ENCODE measurements at places on chromosomes 11 and 22.

DNA sequence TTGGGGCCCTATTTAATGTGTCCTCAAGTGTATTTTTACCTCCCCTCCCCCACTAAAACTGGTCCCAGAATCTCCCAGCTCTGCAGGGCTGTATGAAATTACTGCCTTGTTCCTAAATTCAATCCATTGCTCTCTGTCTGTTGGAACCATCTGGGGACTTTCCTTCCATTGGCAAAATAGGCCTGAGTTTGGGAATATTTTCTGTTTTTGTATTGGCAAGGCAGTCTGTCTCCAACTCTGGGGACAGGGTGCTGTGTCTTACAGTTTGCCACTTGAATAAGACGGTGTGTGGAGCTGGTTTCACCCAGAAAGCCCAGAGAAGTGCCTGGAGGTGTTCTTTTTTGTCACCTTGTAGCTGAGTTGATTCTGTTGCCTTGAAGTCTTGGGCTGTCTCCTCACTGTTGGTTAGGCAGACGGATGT lies 1.3 kb downstream of the PACS1 start:
- no peak for DNase-seq

- DNase-seq, result no peak
Measured at GRCh38 chr11:64831411-64831891, 13.0 kb downstream of the CDC42BPG start.

DNA sequence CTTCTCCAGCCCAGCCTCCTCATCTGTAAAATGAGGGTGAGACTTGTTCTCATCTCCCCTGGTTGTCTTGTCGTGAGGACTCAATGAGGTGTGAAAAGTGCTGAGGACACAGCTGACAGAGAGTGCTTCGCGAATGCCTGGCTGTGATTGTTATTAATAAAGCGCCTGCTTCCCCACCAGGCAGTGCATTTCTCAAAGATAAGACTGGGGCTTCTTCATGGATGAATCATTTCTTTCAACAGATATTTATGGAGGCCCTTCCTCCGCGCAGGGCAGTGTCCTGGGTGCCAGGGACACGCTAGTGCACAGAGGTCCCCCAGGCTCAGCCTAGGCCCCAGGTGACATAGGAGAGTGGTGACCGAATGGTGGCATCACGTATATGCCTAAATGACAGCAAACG lies 34.3 kb upstream of the SHISAL1 start:
- no peak for DNase-seq

DNA sequence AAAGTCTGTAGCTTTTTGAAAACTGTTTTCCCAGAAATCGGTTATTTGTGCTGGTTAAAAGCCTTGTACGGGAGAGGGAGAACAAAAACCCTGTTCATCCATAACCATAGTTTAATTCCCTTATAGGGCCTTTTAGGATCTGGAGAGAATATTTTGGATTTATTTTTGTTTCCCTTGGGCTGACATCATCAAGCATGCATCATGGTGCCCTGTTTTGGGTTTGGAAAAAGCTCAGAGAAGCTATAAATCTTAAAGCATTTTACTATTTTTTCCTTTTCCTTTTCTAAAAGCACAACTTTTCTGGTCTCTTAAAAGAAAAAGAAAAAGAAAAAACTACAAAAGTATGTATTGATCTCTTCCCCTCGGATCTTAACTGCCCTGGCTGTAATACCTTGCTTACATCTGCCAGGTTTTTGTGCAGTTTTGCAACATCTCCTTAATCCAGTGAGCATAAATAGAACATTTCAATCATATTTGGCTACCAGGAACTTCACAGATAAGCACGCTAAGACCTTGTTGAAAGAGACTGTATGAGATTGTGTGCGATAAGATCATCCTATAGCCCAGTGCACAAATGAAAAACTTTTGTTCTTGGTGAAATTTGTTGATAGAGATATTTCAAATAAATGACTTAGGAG lies 88.0 kb downstream of the ZBTB16 start:
- no peak for DNase-seq

DNA sequence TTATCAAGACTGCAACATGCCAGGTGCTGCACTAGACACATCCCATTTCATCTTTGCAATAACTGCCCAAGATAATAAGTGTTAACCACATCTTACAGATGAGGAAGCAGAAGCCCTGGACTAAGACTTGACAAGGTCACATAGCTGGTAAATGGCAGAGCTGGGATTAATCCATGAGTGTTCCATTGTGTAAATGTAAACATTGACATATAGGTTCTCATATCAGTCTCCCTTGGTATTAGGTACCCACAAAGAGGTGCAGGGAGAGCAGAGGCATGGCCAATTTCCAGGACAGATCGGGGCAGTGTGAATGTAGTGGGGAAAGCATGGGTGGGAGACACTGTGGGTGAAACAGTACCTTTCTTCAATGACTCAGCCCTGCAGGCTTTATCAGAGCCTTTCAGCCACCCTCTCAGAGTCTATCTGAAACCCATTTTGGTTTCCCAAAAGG lies 17.9 kb downstream of the MICAL2 start:
- DNase-seq, result peak; percentile 83

- peak; percentile 74 for DNase-seq
Measured at GRCh38 chr11:121059605-121060004, 35.7 kb downstream of the TBCEL start.

- DNase-seq, result no peak
Measured at GRCh38 chr11:16987205-16987568, 27.0 kb downstream of the PLEKHA7 start.

DNA sequence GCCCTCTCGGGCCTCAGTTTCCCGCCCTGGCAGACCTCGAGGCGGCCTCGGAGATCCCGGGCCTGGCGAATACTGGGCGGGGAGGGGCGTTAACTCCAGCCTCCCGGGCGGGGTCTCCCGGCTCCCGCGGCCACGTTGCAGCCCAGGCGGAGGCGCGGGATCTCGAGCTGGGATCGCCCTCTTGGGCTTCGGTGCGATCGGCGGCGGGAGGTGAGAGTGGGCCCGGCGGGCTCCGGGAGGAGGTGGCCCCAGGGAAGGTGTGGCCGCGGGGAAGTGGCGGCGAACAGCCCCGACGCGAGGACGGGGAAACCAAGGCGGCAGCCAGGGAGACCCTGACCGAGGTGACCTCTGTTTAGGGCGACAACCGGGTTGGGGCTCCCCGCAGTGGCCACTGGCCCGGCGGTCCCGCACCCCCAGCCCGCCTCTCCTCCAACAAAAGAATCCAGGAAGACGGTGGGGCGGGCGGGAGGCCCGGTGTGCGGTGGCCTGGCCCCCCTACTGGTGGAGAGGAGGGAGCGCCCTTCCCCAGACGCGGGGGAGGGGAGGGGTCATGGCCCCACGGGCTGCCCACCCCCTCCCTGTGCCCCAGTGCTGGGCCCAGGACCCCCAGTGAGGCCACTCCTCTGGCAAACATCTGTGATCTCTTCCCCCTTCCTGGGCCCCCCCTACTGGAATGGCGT lies at the start of gene PHETA2:
PHETA2 (plus strand) TSS at position 117 of the 680 bp plus-strand sequence. CDS start 3,046 bp downstream, outside the sequence.
- DNase-seq, result no peak

- no peak for DNase-seq
Measured at GRCh38 chr22:24772493-24773220, 1.9 kb downstream of the PIWIL3 start.

DNA sequence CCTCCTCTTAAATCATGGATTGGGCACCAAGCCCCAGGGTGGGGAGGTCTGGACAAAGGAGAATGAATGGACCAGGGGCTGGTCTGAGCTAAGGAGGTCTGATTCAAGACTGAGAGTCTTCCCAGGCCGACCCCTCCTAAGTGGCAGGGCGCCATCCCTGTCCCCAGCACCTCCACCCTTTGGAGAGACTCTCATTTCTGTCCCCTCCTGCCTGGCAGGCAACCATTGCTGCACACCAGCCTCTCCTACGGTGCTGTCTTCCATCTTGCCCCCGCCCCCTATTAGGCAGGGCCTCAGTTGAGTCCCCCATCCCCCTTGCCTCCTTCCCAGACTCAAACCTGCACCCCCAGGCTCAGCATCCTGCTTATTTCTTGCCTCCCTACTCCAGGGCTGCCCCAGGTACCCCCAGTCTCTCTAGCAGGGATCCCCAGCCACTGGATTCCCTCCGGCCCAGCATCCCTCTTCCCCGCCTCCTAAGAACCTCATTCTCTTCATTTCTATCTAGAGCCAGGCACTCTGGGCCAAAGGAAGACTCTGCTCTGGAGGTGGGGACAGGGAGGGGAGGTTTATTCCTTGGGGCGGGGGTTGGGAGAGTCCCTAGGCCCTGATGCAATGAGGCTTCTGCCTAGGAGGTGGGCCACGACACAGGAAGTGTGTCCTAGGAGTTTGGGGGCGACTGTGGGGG lies 1.7 kb upstream of the RCOR2 start:
- no peak for DNase-seq

GRCh38 chr22:29243874-29244446 lies 23.8 kb downstream of the RHBDD3 start:
- DNase-seq, result no peak

DNA sequence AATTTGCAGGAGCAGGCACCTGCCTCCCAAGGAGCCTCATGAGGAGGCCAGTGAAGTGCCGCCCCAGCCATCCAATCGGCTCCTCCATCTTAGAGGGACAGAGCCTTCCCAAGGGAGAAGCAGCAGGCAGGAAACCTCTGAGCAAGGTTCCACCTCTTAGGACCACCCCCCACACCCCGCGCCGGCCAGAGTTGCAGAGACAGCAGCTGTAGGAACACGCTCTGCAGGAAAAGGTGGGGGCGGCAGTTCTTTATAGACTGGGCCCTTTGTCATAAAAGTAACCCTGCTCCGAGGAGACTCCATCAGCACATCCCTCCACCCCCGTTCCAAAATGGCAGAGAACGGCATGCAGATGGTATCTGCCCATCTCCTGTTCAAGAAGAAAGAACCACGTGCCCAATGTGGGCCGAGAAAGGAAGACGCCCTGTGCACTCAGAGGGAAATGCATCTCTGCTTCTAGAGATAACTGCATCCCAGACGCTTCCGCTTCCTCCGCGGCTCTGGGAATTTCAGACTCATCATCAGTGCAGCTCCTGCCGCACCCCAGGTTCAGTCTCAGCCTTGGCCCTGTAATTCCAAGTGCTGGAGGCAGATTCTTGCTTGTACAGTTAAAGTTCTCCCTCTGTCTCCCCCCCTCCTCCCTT lies 98.5 kb downstream of the SPATA19 start:
- DNase-seq, result no peak

GRCh38 chr22:17884084-17884483 lies 109.8 kb upstream of the BID start:
- DNase-seq, result no peak

- no peak for DNase-seq
Measured at GRCh38 chr11:103923451-103923931, 112.9 kb upstream of the DDI1 start.

DNA sequence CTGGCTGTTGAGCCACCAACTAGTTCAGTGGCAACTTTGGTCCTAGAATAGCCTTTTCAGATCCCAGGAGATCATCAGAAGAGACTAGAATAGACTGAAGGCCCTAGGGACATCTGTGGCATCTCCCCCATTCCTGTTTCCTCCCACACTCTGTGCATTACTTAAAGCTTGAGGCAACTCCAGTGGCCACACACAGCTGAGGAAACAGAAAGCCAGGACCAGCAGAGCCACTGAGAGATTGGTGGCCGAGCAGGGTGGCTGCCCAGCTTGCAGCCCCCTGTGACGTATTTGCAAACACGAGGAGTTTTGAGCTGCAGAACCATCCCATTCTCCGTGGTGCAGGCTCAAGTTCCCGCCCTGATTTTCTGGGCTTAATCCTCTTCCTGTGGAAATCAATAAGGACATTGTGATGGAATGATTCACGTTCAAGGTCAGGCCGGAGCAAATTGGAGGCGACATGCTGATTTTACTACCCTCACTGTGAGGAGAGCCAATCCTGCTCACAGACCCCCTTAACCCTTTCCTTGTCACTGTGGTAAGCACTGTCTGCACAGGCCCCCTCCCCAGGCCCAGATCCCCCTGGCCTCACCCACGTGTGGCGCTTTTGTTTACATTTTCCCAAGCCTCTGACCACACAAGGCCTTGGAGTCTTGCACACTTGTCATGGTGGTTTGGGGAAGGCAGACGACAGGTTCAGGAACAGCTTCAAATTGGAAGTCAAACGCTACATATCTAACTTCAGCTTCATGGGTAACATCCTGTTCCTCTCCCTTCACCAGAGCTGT lies 69.1 kb upstream of the MYOD1 start:
- no peak for DNase-seq

GRCh38 chr22:43897751-43898261 lies 6.0 kb upstream of the PNPLA5 start:
- no peak for DNase-seq

GRCh38 chr11:73894725-73895335 lies 18.0 kb downstream of the PAAF1 start:
- DNase-seq, result no peak

- no peak for DNase-seq
Measured at GRCh38 chr11:73034331-73034730, 107.8 kb downstream of the FCHSD2 start.

DNA sequence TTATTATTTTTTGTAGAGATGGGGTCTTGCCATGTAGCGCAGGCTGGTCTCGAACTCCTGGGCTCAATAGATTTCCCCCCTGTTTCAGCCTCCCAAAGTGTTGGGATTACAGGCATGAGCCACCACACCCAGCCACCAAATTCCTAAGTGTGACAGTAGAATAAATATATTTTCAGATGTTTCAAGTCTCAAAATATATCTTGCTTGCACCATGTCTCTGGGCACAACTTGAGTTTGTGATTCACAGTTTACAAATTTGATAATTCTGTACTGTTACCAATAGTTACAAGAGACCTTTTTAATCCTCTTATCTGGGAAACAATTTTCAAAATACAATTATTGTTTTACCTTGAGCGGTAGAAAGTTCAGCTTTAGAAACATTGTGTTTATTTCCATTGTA lies 19.1 kb downstream of the DCPS start:
- DNase-seq, result no peak

DNA sequence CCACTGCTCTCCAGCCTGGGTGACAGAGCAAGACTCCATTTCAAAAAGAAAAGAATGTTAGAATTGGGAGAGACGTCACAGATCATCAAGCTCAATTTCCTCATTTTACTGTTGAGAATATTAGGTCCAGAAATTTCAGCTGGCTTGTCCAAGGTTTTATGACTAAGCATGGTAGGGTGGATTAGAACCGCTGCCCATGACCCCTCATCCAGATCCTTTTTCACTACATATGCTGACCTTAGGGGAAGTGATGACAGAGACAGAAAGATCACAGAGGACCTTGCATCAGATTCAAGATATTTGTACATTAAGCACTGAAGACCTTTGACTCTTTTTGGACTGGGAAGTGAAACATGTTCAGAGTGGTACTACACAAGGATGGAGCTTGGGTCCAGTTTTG lies 134.5 kb downstream of the ADAMTS15 start:
- peak; percentile 66 for DNase-seq
